ENCODE measurements at places on chromosomes 1 and 21. TPM values are rescaled to one million over a fixed set of nuclear protein-coding genes. Genes with fewer than 3 reads are reported as not detected.

C8A gene
- not detected for total RNA-seq

MMP23B gene
- 2.7 TPM for total RNA-seq

S100A2 gene
- total RNA-seq = not detected

DNM3 gene
- 6.6 TPM for total RNA-seq

EDN2 gene
- total RNA-seq = 3.8 TPM

CELA2B gene
- total RNA-seq = not detected

DNA sequence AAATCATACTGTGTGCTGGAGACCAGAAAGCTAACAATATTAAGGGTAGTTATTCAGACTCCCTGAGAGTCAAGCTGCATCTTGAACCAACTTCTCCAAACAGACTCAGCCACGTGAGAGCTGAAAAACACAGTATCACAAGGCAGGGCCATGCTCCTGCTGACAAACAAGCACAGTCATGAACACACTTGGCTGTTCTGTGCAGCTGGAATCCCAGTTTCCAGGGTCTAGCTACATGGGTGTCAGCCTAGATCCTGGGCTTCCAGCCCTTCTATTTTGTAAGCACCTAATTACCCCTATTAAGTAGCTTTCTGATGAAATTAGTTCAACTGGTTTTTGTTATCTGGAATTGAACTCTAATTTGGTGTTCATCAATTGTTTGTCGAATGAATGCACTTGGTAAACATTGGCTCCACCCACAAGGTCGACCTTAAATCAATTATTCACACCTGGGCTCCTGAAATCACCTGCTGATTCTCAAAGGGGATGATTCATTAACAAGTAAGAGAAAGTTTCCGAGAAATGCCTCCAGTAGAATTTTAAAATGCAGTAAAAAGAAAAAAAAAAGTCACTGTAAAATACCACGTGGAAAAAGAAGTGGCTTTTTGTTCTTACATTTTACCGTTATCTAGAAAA lies 179.3 kb downstream of the ZC3H11B start:
- no peak for DNase-seq

DNA sequence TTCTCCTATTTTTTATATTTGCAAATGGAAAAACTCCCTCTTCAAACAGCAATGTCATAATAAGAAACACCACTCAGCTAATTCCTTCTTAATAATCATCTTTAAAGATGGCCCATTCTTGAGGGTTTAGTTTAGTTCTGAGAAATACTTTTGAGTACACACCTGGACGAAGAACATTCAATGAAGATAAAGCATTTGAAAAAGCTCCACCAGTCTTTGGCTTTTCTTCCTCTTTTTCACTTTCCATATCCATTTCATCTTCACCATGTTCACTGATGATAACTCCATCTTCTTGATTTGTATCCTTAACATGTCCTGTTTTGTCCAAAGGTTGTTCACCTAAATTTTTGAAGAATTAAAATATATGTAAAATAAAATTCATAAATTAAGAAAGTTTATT lies 7.4 kb downstream of the PAXBP1 start:
- DNase-seq = no peak

DNA sequence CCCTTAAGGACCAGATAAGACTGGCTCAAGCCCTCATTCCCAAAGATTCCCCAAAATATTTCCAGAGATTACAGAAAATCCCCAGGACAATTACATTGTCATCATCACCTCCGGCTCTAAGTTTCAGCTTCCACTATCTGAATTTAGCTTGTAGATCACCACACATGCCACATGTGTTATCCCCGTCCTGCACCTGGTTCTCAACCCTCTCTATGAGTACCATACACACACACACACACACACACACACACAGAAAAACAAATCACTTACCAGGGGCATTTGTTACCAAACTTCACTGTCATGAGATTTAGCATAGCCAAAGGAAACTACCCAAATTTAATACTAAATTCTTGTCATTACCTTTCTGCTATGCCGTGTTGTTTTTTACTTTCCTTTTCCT lies 15.4 kb upstream of the TSPAN1 start:
- DNase-seq = no peak

GRCh38 chr1:46342677-46343350 lies 2.2 kb downstream of the NSUN4 start:
- DNase-seq = no peak

DNA sequence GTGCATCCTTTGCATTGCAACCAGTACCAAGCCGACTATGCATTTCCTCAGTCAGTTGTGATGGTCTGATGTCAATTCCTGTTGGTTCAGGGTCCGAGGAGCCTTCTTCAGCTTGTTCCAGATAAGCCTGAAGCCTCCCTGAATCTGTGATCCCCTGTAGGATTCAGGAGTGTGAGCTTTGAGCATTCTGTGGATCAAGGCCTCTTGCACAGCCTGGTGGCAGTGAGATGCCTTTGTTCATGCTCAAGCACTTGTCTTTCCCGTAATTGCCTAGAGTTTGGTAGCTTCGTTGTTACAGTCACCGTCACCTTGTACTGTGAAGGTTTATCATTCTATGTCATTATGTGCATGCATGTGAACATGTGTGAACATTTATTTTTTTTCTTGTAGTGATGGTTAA lies 103.5 kb downstream of the PBX1 start:
- DNase-seq = no peak

GRCh38 chr1:181784039-181784683 lies 277.4 kb downstream of the ZNF648 start:
- DNase-seq = no peak

- DNase-seq = no peak
Measured at GRCh38 chr1:45979074-45979777, 153.2 kb downstream of the PIK3R3 start.

- no peak for DNase-seq
Measured at GRCh38 chr1:181397845-181398244, 85.5 kb upstream of the CACNA1E start.

DNA sequence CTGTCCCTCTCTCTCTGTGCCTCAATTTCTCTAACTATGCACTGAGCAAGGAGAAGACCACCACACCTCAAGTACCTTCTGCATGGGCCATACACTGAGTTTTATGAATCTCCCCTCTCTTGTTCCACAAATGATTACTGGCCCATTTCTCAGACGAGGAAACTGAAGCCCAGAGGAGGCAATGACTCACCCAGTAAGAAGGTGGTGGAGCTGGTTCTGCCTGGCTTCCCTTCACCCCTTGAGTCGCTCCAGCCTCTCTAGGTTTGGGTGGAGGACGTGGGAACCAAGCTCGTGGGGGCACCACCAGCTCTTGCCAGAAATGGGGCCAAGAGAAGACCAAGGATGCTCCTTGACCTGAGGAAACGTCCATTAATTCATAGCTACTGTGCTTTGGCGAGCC lies 21.3 kb upstream of the RUNX3 start:
- no peak for DNase-seq

DNA sequence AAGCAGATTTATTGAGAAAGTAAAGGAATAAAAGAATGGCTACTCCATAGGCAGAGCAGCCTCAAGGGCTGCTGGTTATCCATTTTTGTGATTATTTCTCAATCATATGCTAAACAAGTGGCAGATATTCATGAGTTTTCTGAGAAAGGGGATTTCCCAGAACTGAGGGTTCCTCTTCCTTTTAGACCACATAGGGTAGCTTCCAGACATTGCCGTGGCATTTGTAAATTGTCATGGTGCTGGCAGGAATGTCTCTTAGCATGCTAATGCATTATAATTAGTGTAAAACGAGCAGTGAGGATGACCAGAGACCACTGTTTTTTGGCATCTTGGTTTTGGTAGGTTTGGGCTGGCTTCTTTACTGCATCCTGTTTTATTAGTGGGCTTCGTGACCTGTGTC lies 16.8 kb upstream of the FMN2 start:
- no peak for DNase-seq

GRCh38 chr1:14598498-14599182 lies at the start of gene KAZN:
TSS of gene KAZN (plus strand) at chr1:14598685.
- DNase-seq = peak; percentile 27

GRCh38 chr1:212440419-212440818 lies 7.7 kb downstream of the NENF start:
- DNase-seq = no peak

DNA sequence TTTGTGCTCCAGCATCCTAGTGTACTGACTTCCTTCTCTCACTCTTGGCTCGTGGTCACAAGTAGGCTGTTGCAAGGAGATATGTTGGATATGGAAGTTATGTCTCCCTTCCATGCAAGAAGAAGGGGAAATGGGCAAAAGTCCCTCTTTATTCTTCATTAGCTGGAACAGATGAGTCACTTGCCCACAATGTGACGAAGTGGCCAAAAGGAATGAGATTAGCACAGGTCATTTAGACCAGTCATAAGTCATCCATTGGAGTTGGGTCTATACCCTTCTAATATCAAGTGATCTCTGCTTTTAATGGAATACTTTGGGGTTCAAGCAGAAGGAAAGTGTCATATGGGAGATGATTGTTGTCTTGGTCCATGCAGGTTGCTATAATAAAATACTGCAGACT lies 91.2 kb upstream of the NGF start:
- DNase-seq = no peak

Measured in breast epithelium (tissue), 4 donors.